Activated CD4-positive, alpha-beta memory T cell treated with anti-CD3 and anti-CD28 coated beads for 36 hours (primary cell): ENCODE measurements at places on chromosomes 5 and 9.

GRCh38 chr5:80408484-80409366, 861 bp downstream of the ZFYVE16 start:
- peak overlapping the region; percentile 24 for H3K27ac ChIP-seq
- peak overlapping the region; percentile 92 for H3K4me3 ChIP-seq
- peaks cover 2% of the 10 kb centered on the region for H3K36me3 ChIP-seq
- peaks cover 16% of the 10 kb centered on the region for H3K4me1 ChIP-seq
- DNase-seq: peak; percentile 60

DNA sequence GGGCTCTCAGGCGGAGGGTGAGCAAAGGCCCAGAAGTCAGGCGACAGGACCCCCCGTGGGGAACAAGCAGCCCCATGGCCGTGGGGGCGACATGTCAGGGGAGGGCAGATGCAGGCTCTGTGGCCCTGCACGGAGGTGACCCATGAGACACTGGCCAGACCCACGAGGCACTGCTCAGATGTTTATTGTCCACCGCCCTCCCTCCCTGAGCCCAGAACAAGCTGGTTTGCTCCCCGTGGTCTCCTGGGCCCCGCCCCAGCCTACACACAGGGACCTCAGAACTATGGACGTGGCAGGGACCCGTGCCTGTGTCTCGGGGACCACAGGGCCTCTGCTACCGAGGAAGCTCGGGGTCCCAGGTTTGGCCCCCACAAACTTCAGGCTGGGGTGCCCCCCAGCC, 1.9 kb downstream of the FUT7 start:
- no peaks in the 10 kb centered on the region for H3K36me3 ChIP-seq
- H3K4me3 ChIP-seq: peak overlapping the region; percentile 37

- no peak overlapping the region for H3K4me3 ChIP-seq
- H3K36me3 ChIP-seq: no peaks in the 10 kb centered on the region
- peaks cover 1% of the 10 kb centered on the region for H3K27me3 ChIP-seq
These were observed 18.3 kb downstream of the MARCHF3 start for GRCh38 chr5:127011961-127012644.

- H3K36me3 ChIP-seq: no peaks in the 10 kb centered on the region
- H3K4me3 ChIP-seq: no peak overlapping the region
- H3K27me3 ChIP-seq: peaks cover 4% of the 10 kb centered on the region
- no peaks in the 10 kb centered on the region for H3K4me1 ChIP-seq
These were observed 2.5 kb upstream of the ZNF474 start for GRCh38 chr5:122126756-122127321.

DNA sequence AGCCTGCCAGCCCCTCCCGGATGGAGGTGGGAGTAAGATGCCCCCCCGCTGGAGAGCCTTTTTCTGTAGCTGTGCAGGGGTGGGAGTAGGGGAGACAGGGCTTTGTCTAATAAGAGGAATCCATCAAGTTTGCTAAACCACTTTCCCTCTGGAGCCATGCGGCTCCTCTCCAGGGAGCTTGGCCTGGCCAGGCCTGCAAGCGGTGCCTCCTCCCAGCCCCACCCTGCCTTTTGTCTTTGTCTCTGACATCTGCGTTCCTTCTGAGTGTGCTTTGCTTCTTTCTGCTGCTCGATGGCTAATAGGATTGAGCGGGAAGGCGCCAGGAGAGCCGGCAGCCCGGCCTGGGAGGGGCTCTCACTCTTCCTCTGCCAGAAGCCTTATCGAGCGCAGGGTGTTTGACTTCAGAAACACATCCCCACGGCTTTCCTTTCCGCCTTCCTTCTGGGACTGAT, 26.7 kb upstream of the FCN1 start:
- no peaks in the 10 kb centered on the region for H3K4me1 ChIP-seq
- no peak overlapping the region for H3K27ac ChIP-seq
- no peak for DNase-seq
- H3K4me3 ChIP-seq: no peak overlapping the region
- no peaks in the 10 kb centered on the region for H3K36me3 ChIP-seq
- peaks cover 4% of the 10 kb centered on the region for H3K27me3 ChIP-seq

DNA sequence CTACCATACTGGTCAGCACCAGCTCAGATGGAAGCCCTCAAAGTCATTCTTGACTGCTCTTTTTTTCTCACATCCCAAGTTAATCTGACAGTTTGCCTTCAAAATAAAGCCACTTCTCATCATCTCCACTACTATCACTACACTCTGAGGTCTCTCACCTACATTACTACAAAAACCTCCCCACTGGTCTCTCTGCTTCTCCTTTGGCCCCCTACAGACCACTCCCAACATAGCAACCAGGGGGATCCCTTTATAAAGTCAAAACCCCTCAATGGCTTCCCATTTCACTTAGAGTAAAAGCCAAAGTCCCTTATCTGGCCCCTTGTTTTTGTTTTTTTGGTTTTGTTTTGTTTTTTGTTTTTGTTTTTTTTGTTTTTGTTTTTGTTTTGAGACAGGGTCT, 4.6 kb downstream of the ARAP3 start:
- no peak for DNase-seq
- H3K4me1 ChIP-seq: peaks cover 8% of the 10 kb centered on the region
- H3K36me3 ChIP-seq: no peaks in the 10 kb centered on the region
- no peaks in the 10 kb centered on the region for H3K27me3 ChIP-seq
- H3K4me3 ChIP-seq: no peak overlapping the region

GRCh38 chr9:131048332-131048731, 39.4 kb downstream of the LAMC3 start:
- no peak overlapping the region for H3K27ac ChIP-seq
- H3K36me3 ChIP-seq: no peaks in the 10 kb centered on the region
- DNase-seq: no peak
- H3K27me3 ChIP-seq: peaks cover 1% of the 10 kb centered on the region
- peaks cover 4% of the 10 kb centered on the region for H3K4me1 ChIP-seq

DNA sequence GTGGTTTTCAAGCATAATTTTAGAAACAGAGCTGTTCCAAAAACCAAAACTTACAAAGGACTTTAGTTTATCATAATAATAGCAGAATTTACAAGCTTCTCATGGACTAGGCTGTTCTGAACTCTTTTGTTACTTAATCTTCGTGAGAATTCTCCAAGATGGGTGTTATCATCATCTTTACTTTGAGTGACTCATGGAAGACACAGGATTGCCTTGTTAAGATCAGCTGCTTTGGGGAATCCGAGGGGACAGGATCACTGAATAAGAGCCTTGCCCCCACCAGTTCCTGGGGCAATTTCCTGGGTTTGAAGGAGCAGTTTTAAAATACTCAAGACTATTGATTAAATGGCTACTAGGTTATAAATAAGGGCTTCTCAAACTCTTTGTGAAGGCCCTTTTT, 80.5 kb downstream of the CFAP90 start:
- no peak for DNase-seq
- H3K4me3 ChIP-seq: no peak overlapping the region
- H3K4me1 ChIP-seq: no peaks in the 10 kb centered on the region

- no peak overlapping the region for H3K4me3 ChIP-seq
- no peaks in the 10 kb centered on the region for H3K4me1 ChIP-seq
- no peak overlapping the region for H3K27ac ChIP-seq
- no peak for DNase-seq
- H3K27me3 ChIP-seq: no peaks in the 10 kb centered on the region
- H3K36me3 ChIP-seq: no peaks in the 10 kb centered on the region
These were observed 17.8 kb downstream of the DNAH5 start for GRCh38 chr5:13926731-13927130.

DNA sequence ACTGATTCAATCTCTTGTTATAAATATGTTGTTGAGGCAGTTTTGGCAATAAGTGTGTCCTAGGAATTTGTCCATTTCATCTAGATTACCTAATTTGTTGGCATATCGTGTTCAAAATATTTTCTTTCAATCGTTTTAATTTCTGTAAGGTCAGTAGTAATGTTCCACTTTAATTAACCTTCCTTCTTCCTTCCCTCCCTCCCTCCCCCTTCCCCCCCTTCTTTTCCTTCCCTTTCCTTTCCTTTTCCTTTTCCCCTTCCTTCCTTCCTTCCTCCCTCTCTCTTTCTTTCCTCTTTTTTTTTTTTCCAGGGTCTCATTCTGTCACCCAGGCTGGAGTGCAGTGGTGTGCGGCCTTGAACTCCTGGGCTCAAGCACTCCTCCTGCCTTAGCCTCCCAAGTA, 27.1 kb downstream of the CD14 start:
- no peaks in the 10 kb centered on the region for H3K36me3 ChIP-seq
- no peak overlapping the region for H3K4me3 ChIP-seq
- H3K4me1 ChIP-seq: no peaks in the 10 kb centered on the region
- H3K27ac ChIP-seq: no peak overlapping the region
- no peaks in the 10 kb centered on the region for H3K27me3 ChIP-seq
- DNase-seq: no peak

GRCh38 chr9:95012035-95012708, 285.7 kb downstream of the AOPEP start:
- no peak overlapping the region for H3K27ac ChIP-seq
- H3K27me3 ChIP-seq: no peaks in the 10 kb centered on the region
- no peak overlapping the region for H3K4me3 ChIP-seq
- H3K36me3 ChIP-seq: peaks cover 4% of the 10 kb centered on the region
- no peak for DNase-seq
- H3K4me1 ChIP-seq: peaks cover 14% of the 10 kb centered on the region
